ENCODE measurements at places on chromosomes 6 and 20.

DNA sequence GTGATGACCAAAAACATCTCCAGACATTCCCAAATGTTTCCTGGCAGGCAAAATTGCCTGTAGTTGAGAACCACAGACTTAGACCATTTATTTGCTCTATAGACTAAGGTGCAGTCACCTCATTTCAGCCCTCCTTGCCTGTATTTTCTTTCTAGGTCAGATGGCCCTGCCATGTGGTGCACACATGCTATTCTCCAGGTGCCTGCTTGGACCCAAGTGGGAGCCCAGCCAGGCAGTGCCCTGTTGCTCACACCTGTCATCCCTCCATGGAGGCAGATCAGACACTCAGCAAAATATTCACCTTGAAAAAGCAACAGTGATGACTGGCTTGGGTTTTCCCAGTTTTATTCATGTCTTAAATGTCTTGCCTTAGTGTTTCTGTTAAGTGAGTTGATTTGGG, 311.4 kb downstream of the TFAP2C start:
- no peak for DNase-seq

- no peak for DNase-seq
Observed at GRCh38 chr6:138909975-138910374, 78.1 kb downstream of the REPS1 start.

DNA sequence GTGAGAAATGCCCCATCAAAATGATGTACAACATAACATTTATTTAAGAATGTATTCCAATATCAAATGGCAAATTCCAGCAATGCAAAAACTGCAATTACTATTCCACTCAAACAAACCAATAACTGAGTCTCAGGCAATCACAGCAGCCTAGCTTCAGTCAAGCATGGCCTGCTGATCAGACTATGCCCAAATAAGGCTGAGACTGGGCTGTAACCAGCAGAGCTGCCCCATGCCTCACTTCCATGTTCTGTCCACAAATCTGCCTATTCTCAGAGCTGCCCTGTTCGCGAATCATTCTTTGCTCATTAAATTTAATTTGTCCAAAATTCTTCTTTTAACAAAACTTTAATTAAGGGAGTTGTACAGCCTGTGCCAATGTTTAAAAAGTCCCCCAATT, 155.4 kb downstream of the FNDC1 start:
- DNase-seq = no peak

DNA sequence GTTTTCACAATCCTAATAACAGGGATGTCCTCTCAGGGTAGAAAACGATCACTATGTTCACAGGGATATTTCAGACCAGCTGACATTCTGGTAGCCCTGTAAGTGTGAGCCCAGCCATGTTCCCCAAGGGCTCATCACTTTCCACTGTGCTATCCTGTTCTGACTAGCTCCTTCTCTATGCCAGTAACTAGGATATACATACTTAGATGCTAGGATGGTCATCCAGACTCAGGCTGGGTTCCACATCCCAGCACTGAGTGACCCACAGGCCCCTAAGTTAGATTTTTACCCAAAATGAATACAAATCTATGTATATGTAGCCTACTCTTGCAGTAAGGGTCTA, 83.0 kb downstream of the CD164 start:
- DNase-seq = no peak

Measured in NCI-H345 (cell line).